ENCODE measurements at places on chromosomes 12 and 14. TPM values are rescaled to one million over a fixed set of nuclear protein-coding genes. Genes with fewer than 3 reads are reported as not detected.

The GPR137C gene
- total RNA-seq = 0.35 TPM

The SLC48A1 gene
- 6.7 TPM for total RNA-seq

The ACSM4 gene
- total RNA-seq = not detected

The KRT80 gene
- not detected for total RNA-seq

The CYP27B1 gene
- total RNA-seq = 14.4 TPM

The GZMH gene
- 3.7 TPM for total RNA-seq

The CLEC4C gene
- total RNA-seq = not detected

The SIX6 gene
- total RNA-seq = not detected

GRCh38 chr14:102608064-102608446 is 15.6 kb downstream of the RCOR1 start:
- peak; percentile 90 for ATAC-seq

DNA sequence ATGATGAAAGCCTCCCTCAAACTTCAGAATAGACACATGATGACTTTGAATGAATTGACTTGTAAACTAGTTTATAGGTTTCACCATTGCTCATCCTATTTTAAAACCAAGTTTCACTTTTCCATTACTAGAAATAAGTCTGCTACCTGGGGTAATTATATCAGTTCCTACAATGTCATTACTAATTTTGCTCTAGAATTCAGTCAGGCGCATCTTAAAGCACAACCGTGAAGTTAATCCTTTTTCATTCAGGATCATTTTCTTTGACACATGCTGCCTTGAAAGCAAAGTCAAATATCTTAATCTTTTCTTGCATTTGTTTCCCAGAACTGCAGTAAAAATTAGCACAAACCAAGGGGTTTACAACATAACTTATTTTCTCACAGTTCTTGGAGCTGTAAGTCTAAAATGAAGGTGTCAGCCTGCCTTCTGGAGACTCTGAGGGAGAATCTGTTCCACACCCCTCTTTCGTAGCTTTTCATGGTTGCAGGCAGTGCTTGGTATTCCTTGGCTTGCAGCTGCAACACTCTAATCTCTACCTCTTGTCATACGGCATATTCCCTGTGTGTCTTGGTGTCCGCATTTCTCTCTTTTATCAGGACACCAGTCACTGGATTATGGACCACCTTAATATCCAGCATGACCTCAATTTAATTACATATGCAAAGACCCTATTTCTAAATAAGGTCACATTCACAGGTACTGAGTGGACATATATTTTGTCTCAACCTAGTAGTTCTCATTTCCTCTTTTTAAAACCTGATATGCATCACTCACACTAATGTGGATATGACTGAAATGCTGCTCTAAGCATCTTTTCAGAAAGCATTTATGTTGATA is 114.3 kb upstream of the PDZRN4 start:
- no peak for ATAC-seq

GRCh38 chr12:42473130-42473529 is 116.4 kb downstream of the PRICKLE1 start:
- ATAC-seq = no peak

DNA sequence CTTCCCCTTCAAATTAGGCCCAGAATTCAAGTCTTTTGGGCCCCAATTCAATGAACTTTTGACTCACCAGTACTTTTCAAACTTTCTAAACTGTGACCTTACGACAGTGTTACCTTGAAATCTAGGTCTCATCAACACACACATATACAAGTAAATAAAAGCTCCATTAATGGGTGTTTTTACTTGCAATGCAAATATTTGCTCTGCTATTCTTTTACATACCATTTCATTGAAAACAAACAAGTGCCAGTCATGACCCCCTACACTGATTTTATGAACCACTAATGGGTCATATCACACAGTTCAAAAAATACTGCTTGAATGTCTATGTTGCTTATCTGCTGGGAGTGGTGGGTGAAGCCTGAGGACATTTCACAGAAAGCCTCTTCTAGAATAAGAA is 9.1 kb upstream of the NR1H4 start:
- no peak for ATAC-seq

GRCh38 chr12:78938341-78939084 is 73.9 kb downstream of the SYT1 start:
- ATAC-seq = no peak

DNA sequence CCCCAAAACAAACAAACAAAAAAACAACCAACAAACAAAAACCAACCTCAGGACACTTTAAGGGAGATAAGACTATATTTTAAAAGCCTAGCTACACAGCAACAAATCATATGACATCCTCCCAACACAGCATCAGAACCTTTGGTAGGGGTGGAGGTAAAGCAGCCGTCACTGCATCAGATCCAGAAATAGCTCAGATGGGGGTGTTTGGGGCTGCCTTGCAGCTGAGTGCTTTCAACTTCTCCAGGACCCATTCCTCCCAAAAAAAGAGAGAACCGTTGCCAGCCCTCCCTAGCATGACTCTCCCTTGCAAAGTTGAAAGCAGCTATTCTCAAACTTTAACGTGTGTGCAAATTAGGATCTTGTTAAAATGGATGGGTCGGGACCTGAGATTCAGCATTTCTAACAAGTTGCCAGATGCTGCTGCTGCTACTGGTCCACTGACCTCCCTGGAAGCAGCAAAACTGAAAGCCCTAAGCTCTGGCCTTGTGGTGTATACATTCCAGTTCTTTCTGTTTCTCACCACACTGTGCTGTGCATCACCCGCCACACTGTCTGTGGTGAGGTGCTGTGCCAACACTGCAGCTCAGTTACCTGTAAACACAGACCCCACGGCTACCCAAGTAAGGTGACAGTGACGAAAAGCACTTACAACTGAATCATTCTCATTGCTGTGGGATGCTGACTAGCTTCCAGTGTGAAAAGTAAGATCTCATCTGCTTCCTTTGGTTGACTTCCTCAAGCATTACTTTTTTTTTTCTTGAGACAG is 54.0 kb downstream of the SLC38A1 start:
- ATAC-seq = peak; percentile 72

DNA sequence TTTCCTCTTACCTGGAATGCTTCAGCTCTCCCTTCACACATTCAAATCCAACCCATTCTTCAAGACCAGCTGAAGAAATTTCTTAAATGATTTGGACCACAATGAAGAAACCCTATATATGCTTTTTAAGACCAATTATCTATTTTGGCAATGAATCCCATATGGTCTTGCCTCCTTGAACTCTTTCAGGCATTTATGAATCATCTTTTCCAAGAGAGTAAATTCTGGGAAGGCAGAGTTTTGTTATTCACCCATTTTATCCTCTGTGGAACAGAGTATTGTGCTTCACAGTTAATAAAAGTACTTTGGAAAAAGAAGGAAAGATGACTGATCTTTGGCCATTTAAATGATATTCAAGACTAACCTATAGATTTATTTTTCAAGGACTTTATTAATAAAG is 14.0 kb downstream of the GIT2 start:
- no peak for ATAC-seq

GRCh38 chr12:81541121-81541520 is 218.0 kb downstream of the PPFIA2 start:
- no peak for ATAC-seq

- no peak for ATAC-seq
Observed at GRCh38 chr12:70648191-70648590, 11.0 kb upstream of the PTPRB start.

DNA sequence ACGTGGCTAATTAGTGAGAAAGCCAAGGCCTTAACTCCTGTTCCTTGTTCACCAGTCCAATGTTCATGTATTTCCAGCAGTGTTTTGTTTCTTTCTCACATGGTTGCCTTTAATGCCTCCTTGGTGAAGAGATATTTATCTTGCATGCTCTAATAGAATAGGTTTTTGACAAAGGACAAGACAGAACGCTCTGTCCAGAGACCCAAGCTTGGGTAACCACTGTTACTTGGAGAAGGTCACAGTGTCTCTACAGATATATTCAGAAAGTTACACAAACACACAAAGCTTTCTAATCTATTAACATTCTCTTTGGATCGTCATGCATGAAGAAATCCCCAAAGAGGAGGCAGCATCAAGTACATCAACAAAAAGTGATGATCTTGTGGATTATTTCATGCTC is 33.1 kb downstream of the RERG start:
- no peak for ATAC-seq

DNA sequence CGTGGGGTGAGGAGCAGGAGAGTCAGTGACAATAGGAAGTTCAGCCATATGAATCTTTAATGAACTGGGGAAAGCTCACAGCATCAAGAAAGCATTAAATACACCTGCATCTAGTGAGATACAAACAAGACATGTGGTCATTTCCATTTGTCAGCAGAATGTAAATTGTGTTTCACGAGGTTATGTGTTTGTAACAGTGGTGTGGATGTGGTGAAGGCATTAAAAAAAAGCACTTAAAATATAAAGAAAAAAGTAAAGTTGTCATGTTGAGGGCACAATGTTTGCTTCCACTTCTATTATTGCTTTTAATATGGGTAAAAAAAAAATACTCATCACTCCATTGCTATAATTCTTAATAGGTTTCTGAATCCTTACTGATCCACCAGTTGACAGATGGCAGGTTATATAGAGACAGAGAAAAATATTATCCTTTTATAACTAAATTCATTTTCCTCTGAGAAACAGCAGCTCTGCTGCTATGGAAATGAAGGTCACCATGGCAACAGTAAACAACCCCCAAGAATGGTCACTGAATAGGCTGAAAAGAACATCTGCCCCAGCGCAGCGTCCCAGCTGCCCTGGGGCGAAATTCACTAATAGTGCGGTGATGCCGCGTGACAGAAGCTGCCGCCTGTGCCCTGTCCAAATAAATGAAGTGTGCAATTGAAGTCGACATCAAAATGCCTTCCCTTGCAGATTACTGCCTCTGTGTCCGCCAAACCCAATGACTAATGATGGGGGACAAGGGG is 226.1 kb downstream of the FOXN3 start:
- no peak for ATAC-seq

DNA sequence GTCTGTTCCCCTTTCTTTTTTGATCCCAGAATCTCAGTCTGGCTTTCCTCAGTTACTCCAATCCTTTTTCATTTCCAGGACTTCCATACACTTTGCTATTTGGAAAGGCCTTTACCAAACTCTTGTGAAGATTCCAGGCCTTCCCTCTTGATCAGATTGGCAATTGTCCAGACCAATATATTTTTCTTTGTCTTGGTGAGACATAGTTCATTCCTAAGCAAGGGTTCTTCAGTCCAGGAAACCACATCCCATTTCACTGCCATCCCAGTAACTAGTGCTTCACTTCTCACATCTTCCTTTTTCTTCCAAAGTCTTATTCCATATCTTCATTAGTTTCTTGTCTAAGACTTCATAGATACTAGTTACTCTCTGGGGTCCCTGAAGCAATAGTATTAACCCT is 2.1 kb upstream of the PTPRQ start:
- no peak for ATAC-seq

GRCh38 chr14:81453166-81453766 is 53.1 kb upstream of the STON2 start:
- ATAC-seq = peak; percentile 57

Data from activated T-helper 17 cell treated with anti-CD3 and anti-CD28 coated beads, Interleukin-2, amount 50 U/mL, for 72 hours (primary cell).